ENCODE measurements at places on chromosomes 7 and 10.

GRCh38 chr10:113236998-113237397, 287.0 kb downstream of the TCF7L2 start:
- DNase-seq, result no peak

- DNase-seq, result no peak
Measured at GRCh38 chr10:84946904-84947303, 618.5 kb downstream of the CCSER2 start.

- no peak for DNase-seq
Measured at GRCh38 chr7:6286486-6286885, 14.1 kb upstream of the CYTH3 start.

- no peak for DNase-seq
Measured at GRCh38 chr7:98668255-98668654, 51.2 kb downstream of the NPTX2 start.

GRCh38 chr10:13117841-13118783, 18.1 kb downstream of the OPTN start:
- DNase-seq, result no peak
